ENCODE measurements at places on chromosomes 4 and X.

- no peak for DNase-seq
Measured at GRCh38 chr4:12889054-12889453, 595.1 kb downstream of the RAB28 start.

GRCh38 chr4:103032574-103032973 lies 13.1 kb upstream of the SLC9B1 start:
- no peak for DNase-seq

GRCh38 chr4:7631288-7632014 lies 196.7 kb upstream of the PSAPL1 start:
- no peak for DNase-seq

GRCh38 chrX:110287605-110288004 lies 30.3 kb downstream of the AMMECR1 start:
- DNase-seq, result no peak

GRCh38 chr4:125368671-125369081 lies 53.9 kb downstream of the FAT4 start:
- no peak for DNase-seq

- DNase-seq, result no peak
Measured at GRCh38 chr4:113116414-113117357, 67.2 kb downstream of the ANK2 start.

DNA sequence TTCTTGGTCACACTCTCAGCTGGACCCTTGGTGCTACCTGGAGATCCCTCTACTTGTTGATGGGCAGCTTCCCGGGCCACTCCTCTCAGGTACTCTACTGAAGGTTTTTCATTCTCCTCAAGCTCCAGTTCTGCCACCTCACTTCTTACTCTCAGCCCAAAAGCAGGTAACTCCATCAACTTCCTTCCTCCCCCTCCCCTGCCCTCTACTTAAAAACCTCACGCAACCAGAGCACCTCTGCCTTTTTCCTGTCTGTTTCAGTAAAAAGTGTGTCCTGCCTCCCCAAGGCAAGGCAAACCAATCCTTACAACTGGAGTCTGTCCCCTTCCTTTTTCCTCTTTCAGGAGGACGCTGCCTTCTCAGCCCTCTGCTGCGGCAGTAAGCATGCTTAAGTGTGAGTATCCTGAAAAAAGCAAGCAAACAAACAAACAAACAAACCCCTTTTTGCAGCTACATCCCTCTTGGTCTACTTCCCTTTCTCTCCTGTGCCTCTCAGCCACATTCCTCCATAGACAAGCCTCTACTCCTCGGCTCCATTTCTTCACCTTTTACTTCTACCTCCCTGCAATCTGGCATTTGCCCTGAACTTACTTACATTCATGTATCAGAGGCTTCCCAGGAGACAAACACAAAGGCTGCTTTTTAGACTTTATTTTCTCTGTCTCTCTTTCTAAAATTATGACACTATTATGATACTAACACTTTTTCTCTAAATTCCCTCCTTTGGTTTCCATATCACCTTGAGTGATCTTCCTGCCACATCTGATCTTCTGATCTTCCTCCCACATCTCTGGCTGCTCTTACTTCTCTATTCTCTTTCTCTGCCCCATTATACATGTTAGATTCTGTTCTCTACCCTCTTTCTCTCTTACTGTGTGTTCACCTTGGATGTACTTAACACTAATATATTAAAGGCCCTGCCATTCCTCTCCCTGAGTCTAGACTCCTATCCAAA lies 5.4 kb downstream of the ALPK1 start:
- DNase-seq, result no peak

DNA sequence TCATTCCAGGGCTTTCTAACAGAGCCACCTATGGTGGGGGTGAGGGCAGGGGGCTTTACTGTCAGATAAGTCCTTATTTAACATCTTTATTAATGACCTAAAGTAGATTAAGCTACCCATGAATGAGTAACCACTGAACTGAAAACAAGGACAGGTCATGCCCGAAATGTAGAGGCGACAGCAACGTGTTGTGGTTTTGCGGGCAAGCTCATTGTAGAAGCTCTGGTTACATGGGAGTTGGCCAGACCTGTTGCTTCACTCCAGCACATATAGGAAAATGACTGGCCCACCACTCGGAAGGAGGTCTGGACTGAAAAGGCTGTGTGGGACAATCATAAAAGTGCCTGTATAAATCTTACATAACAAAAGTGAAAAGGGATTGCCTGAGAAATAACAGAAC lies 109.6 kb upstream of the NDP start:
- no peak for DNase-seq

GRCh38 chr4:109029987-109030386 lies 267.1 kb upstream of the ETNPPL start:
- no peak for DNase-seq

- DNase-seq, result no peak
Measured at GRCh38 chr4:70954032-70954431, 39.4 kb upstream of the DCK start.

GRCh38 chrX:47562615-47563243 lies 1.7 kb downstream of the ARAF start:
- no peak for DNase-seq

DNA sequence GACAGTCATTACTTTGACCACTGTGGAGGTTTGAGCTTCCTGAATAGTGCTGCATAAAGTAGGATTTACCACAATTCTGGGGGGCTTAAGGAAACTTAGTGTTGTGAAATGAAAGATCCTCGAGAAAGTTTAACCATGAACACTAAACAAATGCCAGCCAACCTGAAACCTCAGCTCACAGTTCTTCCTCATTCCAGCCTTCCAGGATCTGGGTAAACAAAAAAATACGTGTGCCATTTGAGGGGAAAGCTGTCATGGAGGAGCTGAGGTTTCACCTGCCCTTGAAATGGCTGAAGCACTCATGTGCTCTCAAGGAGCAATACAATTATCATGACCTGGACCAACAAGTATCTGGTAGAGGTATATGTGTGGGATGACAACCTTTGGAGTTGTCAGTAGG lies 142.7 kb downstream of the NPNT start:
- no peak for DNase-seq

DNA sequence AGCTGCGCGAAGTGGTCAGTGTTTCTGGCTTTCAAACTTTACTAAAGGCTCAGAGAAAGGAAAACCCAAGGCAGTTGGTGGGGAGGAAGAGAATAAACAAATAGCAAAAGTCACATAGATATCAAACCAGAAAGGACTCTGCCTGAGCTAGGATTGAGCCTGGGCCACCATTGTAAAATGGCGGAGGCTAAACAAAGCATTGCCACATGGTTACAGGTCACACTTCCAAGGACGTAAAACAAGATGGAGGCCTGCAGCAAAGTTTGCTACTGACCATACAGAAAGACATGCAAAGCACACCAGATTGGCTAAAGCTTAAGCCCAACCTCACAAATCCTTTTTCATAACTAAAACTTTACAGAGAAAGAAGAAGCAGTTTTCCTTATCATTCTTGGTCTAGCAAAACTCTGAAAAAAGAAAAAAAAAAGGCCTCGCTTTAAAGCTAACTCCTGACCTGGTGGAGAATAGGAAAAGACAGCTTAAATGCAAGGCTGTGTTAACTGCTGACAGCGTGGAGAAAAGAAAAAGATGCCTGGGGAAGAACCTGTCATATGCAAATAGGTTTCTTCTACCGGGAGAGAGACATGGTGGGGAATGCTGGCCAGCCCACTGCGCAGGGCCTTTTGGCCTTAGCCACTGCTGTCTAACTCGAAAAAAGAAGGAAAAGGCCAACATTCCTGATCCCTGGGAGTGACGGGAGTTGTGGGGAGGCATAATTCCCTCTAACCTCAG lies 81.8 kb upstream of the SMARCA5 start:
- no peak for DNase-seq

DNA sequence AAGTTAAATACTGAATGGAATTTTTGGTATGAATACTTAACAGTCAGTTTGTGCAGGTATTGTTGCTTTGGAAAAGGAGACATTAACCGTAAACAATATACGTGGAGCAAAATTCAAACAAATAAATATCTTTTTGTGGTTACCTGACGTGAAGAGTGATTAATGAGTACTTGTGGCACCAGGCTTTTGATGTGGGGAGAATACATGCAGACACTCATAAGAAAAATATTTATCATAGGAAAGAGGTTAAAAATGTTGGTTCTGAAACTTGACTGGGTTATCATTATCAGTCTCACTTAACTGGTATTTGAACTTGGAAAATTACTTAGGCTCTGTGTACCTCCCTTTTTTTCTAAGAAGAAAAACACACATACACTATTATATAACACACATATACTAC lies 136.4 kb upstream of the NDST4 start:
- no peak for DNase-seq

DNA sequence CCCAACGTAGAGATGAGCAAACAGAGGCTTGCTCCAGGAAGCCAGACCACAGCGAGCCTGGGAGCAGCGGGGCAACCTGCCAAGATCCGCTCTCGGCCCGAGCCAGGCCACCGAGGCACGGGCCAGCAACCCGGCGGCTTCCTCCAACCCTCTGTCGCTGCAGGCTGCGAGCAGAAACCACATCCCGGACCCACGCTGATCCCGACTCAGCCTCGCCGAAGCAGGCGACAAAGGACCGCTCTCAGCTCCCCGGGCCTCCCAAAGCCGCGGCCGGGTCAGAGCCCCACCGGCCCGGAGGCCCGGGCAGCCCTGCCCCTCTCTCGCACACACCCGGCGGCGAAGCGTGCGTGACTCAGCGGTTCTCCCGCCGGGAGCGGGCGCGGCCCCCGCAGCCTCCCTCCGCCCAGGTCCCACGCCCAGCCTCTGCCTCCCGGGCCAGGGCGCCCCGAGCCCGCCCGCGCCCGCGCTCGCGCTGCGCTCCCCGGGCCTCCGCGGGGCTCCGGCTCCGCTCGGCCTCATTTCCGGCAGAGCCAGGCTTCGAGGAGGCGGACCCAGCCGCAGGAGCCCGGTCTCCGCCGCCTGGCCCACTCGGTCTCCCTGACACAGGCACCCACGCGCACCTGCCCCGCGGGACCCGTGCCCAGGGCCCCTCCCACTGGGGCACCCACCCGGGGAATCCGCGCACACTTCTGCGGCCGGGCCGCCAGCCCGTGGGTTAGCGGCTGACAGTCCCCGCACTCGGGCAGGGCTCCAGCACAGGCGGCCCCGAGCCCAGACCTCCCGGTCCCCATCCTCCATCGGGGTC lies 1.7 kb downstream of the PPP2R2C start:
- DNase-seq, result peak; percentile 77

- DNase-seq, result no peak
Measured at GRCh38 chr4:106140601-106141000, 175.4 kb downstream of the TBCK start.

DNA sequence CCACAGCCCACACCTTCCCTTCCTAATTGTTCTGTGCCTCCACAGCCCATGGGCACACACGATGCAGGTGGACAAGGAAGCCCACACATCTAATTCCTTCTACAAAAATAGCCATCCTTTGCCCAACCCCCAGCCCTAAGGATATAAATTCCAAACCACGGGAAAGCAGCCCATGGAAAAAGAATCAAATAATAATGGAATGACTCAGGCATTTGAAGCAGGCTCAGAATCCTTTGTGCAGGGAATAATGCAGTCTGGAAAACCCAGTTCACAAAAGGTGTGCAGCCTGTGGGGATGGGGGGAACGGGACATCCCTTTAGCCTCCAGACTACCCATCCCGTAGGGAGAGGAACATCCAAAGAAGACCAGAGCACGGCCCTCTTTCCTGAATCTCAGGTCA lies 342.3 kb upstream of the GALNT7 start:
- DNase-seq, result no peak

DNA sequence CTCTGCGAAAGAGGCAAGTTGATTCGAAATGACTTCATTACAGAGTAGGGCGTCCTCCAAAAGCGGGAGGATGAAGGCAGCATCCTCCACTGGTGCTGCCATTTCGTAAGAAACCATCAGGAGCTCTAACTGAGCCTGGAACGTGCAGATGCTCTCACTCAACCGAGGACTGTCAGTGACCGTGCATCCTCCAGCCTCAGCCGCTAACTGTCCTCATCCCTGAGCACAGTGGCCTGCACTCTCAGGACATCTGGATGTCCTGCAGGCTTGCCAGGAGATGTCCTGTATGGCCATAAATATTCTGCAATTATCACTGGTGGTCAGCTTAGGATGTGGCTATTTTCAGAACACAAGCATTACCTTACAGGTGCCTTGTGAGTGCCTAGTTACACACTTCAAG lies 107.1 kb upstream of the ADRA2C start:
- DNase-seq, result no peak

GRCh38 chr4:60020389-60020788 lies 1179.7 kb upstream of the ADGRL3 start:
- DNase-seq, result no peak

- no peak for DNase-seq
Measured at GRCh38 chrX:102672856-102673255, 21.6 kb downstream of the GPRASP1 start.

- DNase-seq, result no peak
Measured at GRCh38 chr4:16967722-16968121, 69.3 kb upstream of the LDB2 start.

DNA sequence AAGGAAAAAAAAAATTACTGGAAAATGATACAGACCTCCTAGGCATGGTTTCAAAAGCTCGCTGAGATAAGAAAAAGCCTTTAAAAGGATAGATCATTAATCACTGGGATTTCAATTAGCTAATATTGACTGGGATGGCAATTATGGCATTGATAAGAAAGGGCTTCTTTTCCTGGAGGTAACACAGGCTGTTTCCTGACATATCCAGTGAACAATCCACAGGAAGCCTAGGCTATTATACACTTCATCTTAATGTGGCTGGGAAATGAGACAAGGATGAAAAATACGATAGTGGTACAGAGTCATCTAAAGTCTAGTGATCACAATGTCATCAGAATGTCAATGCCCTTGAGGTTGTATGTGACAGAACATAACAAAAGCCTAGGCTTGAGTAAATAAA lies 1579.3 kb downstream of the C4orf33 start:
- DNase-seq, result no peak

GRCh38 chr4:997375-998071 lies 4.3 kb upstream of the SLC26A1 start:
- peak; percentile 40 for DNase-seq

GRCh38 chr4:52984462-52984881 lies 122.4 kb downstream of the RASL11B start:
- DNase-seq, result no peak

- DNase-seq, result no peak
Measured at GRCh38 chr4:158299459-158300007, 89.2 kb downstream of the TMEM144 start.

GRCh38 chrX:140602140-140602539 lies 97.3 kb upstream of the SOX3 start:
- DNase-seq, result no peak

GRCh38 chrX:152913910-152914309 lies 16.0 kb downstream of the ZNF185 start:
- no peak for DNase-seq

- no peak for DNase-seq
Measured at GRCh38 chr4:34112573-34112972, 2131.7 kb downstream of the ARAP2 start.

GRCh38 chr4:173211838-173212237 lies 43.2 kb downstream of the GALNT7 start:
- DNase-seq, result no peak

DNA sequence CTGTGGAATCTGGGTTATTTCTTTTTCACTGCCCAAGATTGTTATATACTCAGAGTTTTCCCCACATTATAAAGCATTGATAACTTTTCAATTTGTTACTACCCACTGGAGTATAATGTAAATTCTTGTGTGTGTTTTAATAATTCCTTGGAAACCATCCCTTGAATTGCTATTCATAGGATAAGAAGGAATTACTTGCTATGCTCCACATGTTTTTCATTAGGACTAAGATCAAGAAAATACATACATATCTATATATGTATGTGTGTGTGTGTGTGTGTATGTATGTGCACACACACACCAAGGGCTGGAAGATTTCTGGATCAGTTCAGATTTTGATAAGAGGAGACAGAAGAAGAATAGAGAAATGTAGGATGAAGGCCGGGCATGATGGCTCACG lies 206.4 kb upstream of the JADE1 start:
- DNase-seq, result no peak
